ENCODE measurements at places on chromosomes 11 and 22.

GRCh38 chr11:117375960-117376359, 48.3 kb downstream of the CEP164 start:
- DNase-seq = no peak

- no peak for DNase-seq
Observed at GRCh38 chr11:35038211-35038928, 100.6 kb upstream of the CD44 start.

DNA sequence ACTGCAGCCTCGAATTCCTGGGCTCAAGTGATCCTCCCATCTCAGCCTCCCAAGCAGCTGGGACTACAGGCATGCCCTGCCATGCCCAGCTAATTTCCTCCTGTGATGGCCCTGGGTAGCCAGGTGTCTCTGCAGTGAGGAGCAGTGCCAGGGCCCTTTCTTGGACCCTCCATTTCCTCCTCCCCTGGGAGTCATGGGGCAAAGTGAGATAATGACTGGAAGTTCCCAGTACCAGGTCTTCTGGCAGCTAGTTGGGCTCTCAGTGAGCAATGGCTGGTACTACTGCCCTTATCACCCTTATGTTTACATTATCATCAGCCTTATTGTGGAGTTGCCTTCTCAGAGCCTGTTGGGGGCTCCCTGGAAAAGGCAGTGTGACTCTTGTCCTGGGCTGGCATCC, 17.6 kb downstream of the DAGLA start:
- DNase-seq = no peak

GRCh38 chr22:32206774-32207758, 2.2 kb upstream of the RFPL2 start:
- no peak for DNase-seq

- DNase-seq = no peak
Observed at GRCh38 chr11:46050003-46050461, 71.2 kb downstream of the PHF21A start.

GRCh38 chr11:124762105-124762623, at the start of gene ESAM:
TSS of gene ESAM (minus strand) at chr11:124762290. CDS start at chr11:124762154, 136 bp downstream.
- no peak for DNase-seq

DNA sequence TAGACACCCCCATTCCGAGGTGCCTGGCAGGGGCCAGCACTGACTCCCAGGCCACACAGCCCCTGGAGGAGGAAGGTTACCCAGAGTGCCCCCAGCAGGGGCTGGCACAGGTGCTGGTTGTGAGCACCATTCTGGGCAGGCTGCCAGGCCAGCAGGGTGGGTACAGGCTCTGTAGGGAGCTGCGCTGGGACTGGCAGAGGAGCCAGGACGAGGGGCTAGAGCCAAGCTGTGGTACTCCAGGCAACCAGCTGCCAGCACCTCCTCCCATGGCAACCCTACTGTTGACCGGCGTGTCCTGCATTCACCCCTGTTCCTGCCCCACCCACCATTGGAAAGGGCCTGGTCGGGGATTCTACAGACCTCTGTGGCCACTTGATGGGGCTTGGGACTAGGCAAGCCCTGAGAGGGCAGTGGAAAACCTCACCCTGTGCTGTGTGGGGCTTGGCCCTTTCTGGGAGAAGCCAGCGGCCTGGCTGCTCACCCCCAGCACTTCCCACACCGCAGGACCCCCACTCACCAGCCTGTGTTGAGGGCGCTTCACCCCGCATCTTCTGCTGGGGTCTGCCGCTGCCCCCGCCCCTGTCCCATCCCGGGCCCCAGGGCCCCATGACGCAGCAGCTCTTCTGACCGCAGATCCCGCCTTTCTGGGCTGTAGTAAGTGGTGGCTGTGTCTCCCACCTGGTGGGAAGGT, 1.9 kb downstream of the CLDN5 start:
- DNase-seq = no peak

DNA sequence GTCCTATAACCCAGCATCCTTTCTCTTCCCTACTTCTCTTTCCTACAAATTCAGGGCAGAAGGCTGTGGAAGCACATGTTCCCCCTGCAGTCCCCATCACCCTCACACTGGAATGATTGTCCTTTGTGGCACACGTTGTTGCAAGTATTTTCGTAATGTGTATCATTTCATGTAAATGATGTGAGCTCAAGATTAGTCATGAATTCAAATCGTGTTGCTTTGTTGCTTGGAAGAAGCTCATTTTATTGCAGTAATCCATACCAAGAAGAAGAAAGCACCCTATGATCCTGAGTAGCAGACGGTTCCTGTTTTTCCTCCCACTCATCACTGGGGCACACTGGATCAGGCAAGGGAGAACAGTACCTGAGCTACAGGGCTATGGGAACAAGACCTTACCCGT, 173.4 kb downstream of the NCAM1 start:
- no peak for DNase-seq

Data from cortex of kidney (tissue), 1 donor.